ENCODE measurements at places on chromosomes 7 and 10. TPM values are rescaled to one million over a fixed set of nuclear protein-coding genes. Genes with fewer than 3 reads are reported as not detected.

NANOS1 gene
- total RNA-seq, result 4.8 TPM

APBB1IP gene
- total RNA-seq, result 0.94 TPM

MYO1G gene
- total RNA-seq, result 0.47 TPM

CLEC5A gene
- not detected for total RNA-seq

TNPO3 gene
- 96.2 TPM for total RNA-seq

SLC13A4 gene
- total RNA-seq, result 7.6 TPM

TRIM73 gene
- 2.8 TPM for total RNA-seq
